ENCODE measurements at places on chromosomes 3 and 15.

- H3K4me1 ChIP-seq: peaks cover 17% of the 10 kb centered on the region
- H3K27me3 ChIP-seq: peaks cover 2% of the 10 kb centered on the region
- H3K4me3 ChIP-seq: no peak overlapping the region
- H3K27ac ChIP-seq: no peak overlapping the region
- no peaks in the 10 kb centered on the region for H3K36me3 ChIP-seq
These were observed 49.9 kb downstream of the LINGO1 start for GRCh38 chr15:77582763-77583162.

- H3K27me3 ChIP-seq: no peaks in the 10 kb centered on the region
- H3K36me3 ChIP-seq: peaks cover 3% of the 10 kb centered on the region
- no peaks in the 10 kb centered on the region for H3K4me1 ChIP-seq
These were observed 102.3 kb upstream of the GOLGA6L6 start for GRCh38 chr15:20643829-20644425.

GRCh38 chr3:129424185-129424841 lies 4.1 kb downstream of the EFCAB12 start:
- H3K27ac ChIP-seq: no peak overlapping the region
- H3K27me3 ChIP-seq: peaks cover 14% of the 10 kb centered on the region
- H3K36me3 ChIP-seq: no peaks in the 10 kb centered on the region
- peaks cover 12% of the 10 kb centered on the region for H3K4me1 ChIP-seq
- no peak for DNase-seq

GRCh38 chr3:98553753-98554152 lies 22.0 kb downstream of the GPR15 start:
- no peak for DNase-seq
- H3K27ac ChIP-seq: no peak overlapping the region
- H3K4me3 ChIP-seq: no peak overlapping the region
- no peaks in the 10 kb centered on the region for H3K4me1 ChIP-seq

- H3K27ac ChIP-seq: no peak overlapping the region
- H3K27me3 ChIP-seq: no peaks in the 10 kb centered on the region
- H3K36me3 ChIP-seq: no peaks in the 10 kb centered on the region
- no peak for DNase-seq
- peaks cover 10% of the 10 kb centered on the region for H3K4me1 ChIP-seq
These were observed 265.9 kb upstream of the CTDSPL start for GRCh38 chr3:37595784-37596180.

DNA sequence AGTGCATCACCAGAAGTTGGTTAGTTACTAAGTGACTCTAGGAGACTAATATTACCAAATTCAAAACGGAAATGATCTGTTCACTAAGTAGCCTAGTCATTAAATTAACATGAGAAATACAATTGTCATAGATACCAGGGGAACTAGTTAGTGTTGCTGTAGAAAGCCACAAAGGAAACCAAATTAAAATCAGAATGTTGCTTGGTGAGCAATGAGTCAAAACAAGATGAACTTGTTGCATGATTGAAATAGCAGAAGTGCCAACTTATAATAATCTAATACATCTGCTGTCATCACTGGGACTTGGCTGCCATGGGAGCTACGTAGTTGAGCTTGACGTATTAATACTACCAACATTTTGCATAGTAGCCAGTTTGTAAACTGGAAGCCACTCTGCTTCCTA lies 458.1 kb downstream of the DIPK2A start:
- no peak overlapping the region for H3K27ac ChIP-seq
- H3K27me3 ChIP-seq: no peaks in the 10 kb centered on the region
- peaks cover 16% of the 10 kb centered on the region for H3K4me1 ChIP-seq
- no peak for DNase-seq

DNA sequence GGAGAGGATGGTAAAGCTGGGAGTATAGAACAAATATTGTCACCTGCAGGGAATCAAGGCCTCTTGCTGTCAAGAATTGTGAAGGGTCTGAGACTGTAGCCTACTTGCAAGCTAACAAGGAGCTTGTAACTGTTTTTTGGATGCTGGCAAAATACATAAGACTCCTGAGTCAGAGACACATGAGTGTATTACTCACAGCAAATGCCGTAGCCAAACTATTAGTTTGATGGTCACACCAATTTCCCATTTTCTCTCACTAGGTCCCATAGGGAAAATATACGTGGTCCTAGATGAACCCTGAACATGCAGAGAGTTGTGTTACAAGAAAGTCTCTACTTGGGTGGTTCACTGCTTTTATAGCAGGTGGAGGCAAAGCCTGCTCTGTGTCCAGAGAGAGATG lies 44.7 kb upstream of the LIPC start:
- H3K27me3 ChIP-seq: no peaks in the 10 kb centered on the region
- H3K4me1 ChIP-seq: peaks cover 48% of the 10 kb centered on the region
- no peak overlapping the region for H3K4me3 ChIP-seq
- no peak for DNase-seq
- no peaks in the 10 kb centered on the region for H3K36me3 ChIP-seq

GRCh38 chr15:47415539-47415971 lies 301.8 kb upstream of the SEMA6D start:
- H3K4me3 ChIP-seq: no peak overlapping the region
- no peaks in the 10 kb centered on the region for H3K36me3 ChIP-seq
- H3K4me1 ChIP-seq: peaks cover 40% of the 10 kb centered on the region
- H3K27me3 ChIP-seq: no peaks in the 10 kb centered on the region
- DNase-seq: no peak

- H3K36me3 ChIP-seq: no peaks in the 10 kb centered on the region
- H3K27me3 ChIP-seq: no peaks in the 10 kb centered on the region
- peak overlapping the region; percentile 47 for H3K27ac ChIP-seq
These were observed 136.2 kb downstream of the MBNL1 start for GRCh38 chr3:152404976-152405375.

DNA sequence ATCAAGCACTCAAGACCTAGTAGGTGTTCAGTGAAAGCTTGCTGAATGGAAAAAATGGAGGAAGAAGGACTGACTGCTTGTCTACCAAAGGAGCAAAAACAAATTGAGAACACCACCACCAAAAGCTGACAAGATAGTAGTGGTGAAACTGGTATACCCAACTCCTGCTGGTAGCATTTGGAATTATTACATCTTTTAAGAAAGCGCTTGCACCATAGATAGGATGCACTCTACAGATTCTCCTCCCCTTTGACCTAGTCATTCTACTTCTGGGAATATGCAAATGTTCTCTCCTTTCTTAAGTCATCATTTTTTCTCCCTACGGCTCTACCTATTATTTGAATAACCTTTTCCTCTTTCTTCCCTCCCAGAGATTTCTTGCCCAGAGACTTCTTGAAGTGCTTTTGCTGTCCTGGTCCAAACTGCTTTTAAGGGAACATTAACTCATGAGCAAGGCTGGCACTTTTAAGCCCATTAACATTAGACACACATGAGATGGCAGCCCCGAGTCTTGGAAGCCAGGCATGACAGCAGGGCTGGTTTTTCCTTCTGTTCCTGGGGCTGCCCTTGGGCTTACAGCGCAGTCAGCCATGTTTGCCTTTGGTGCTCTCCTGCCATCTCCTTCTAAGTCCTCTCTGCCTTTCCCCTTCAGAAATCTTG lies 75.0 kb upstream of the TLE3 start:
- no peak overlapping the region for H3K27ac ChIP-seq
- H3K27me3 ChIP-seq: peaks cover 37% of the 10 kb centered on the region
- no peak overlapping the region for H3K4me3 ChIP-seq
- H3K4me1 ChIP-seq: peaks cover 27% of the 10 kb centered on the region
- no peak for DNase-seq

DNA sequence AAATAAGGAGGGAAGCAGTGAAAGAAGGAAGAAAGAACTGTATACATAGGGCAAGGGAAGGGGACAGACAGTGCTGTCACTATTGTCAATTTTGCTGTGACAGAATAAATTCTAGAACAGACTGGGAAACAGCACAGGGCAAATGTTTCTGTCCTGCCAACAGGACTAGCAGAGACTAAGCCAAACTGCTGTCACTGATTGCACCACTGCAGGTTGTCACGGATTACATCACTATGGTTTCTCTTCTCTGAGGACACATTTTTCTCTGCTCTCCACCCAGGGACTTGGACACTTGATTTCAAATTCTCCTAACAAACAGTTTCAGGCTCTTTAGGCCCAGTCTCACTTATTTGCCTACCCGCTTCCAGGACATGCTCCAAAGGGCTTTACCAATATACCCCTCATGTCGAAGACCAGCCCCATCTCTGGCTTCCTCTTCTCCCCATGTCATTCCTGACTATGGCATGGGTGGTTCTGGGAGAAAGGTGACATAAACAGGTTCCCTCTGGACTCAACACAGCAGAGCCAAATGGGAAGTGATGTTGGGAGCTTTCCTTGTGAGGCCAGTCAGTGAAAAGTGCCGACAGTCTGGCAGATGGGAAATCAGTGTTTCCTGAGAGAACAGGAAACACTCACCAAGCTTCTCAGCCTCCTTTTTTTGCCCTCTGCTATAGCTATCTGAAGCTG lies 70.2 kb upstream of the ST3GAL6 start:
- no peaks in the 10 kb centered on the region for H3K4me1 ChIP-seq
- no peaks in the 10 kb centered on the region for H3K36me3 ChIP-seq
- no peak for DNase-seq
- H3K4me3 ChIP-seq: no peak overlapping the region
- no peaks in the 10 kb centered on the region for H3K27me3 ChIP-seq

DNA sequence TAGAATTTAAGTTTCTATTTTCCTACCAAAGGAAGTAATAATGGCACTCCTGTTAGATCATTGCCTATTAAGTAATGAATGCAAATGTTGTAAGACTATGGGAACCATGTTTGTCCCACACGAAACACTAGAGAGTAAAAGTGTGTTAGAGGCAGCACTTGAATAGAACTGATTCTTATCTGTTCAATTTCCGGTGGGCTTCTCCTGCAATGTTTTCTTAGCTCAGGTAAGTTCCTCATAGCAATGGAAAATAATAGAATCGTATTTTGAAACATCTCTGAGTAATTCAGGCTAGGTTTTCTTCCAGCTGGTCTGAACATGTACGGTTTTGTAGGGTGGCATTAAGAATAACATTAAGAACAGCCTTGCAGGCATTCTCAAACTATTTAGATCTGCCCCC lies 145.3 kb upstream of the LIPC start:
- peaks cover 2% of the 10 kb centered on the region for H3K4me1 ChIP-seq
- no peak for DNase-seq
- no peaks in the 10 kb centered on the region for H3K27me3 ChIP-seq
- no peaks in the 10 kb centered on the region for H3K36me3 ChIP-seq
- H3K27ac ChIP-seq: no peak overlapping the region
- no peak overlapping the region for H3K4me3 ChIP-seq

DNA sequence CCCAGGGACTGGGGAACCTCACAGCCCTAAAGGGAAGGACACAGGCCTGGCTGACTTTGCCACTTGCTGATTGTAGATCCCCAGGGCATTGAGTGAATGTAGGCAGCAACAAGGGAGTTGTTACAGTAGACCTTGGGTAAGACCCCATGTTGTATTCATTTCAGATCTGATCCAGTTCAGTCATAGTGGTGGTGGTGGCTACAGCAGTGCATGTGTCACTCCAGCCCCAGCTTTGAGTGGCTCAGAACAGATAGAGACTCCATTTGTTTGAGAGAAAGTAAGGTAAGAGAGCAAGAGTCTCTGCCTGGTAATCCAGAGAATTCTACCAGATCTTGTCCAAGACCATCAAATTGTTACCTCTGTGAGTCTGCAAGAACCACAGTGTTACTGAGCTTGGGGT lies 278.7 kb upstream of the SATB1 start:
- H3K27ac ChIP-seq: no peak overlapping the region
- DNase-seq: no peak
- H3K36me3 ChIP-seq: peaks cover 4% of the 10 kb centered on the region

GRCh38 chr15:42919308-42919707 lies 1.3 kb downstream of the TTBK2 start:
- H3K4me1 ChIP-seq: peaks cover 23% of the 10 kb centered on the region
- no peaks in the 10 kb centered on the region for H3K36me3 ChIP-seq
- H3K4me3 ChIP-seq: peak overlapping the region; percentile 93
- DNase-seq: no peak
- no peaks in the 10 kb centered on the region for H3K27me3 ChIP-seq

DNA sequence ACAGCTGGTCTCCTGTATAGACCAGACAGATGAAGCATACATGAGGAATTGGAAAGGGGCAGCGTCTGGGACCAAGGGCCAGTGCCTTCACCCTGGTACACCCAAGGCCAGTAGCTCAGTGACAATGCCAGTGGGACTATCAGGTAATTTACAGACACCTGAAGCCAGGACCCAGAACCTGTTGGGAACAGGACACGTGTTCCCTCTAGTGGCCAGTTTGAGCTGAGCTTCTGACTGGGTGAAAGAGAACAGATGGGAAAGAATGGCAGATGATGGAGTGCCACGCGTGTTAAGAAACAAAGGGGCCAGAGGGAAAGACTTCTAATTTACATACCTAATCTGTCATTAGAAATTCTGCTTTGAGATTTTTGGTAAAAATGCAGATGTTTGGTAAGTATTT lies 5.1 kb upstream of the SLC25A38 start:
- H3K27ac ChIP-seq: no peak overlapping the region
- peaks cover 6% of the 10 kb centered on the region for H3K4me1 ChIP-seq
- H3K36me3 ChIP-seq: peaks cover under 1% of the 10 kb centered on the region
- DNase-seq: no peak
- H3K27me3 ChIP-seq: peaks cover 3% of the 10 kb centered on the region

DNA sequence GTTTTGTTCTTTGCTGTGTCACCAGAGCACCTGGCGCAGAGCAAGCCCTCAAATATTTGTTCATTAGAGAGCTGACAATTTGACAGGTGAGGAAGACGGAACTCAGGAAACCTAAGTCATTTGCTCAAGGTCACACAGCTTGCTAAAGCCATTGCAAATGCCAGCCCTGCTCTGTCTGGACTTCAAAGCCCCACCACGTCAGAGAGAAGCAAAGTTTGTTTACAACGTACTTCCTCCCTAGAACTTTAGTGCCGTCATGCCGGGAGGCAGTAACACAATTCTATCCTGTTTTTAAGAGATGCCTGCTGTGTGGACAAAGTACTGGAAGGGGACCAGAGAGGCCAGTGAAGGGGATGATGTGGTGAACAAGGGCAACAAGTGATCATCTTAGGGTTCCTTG lies 216.6 kb upstream of the PRICKLE2 start:
- peaks cover 24% of the 10 kb centered on the region for H3K27me3 ChIP-seq
- H3K4me1 ChIP-seq: peaks cover 68% of the 10 kb centered on the region
- H3K36me3 ChIP-seq: no peaks in the 10 kb centered on the region
- no peak for DNase-seq

- peaks cover 45% of the 10 kb centered on the region for H3K4me1 ChIP-seq
- DNase-seq: no peak
- H3K36me3 ChIP-seq: peaks cover 3% of the 10 kb centered on the region
These were observed 170.2 kb upstream of the IL12A start for GRCh38 chr3:159818399-159818798.

DNA sequence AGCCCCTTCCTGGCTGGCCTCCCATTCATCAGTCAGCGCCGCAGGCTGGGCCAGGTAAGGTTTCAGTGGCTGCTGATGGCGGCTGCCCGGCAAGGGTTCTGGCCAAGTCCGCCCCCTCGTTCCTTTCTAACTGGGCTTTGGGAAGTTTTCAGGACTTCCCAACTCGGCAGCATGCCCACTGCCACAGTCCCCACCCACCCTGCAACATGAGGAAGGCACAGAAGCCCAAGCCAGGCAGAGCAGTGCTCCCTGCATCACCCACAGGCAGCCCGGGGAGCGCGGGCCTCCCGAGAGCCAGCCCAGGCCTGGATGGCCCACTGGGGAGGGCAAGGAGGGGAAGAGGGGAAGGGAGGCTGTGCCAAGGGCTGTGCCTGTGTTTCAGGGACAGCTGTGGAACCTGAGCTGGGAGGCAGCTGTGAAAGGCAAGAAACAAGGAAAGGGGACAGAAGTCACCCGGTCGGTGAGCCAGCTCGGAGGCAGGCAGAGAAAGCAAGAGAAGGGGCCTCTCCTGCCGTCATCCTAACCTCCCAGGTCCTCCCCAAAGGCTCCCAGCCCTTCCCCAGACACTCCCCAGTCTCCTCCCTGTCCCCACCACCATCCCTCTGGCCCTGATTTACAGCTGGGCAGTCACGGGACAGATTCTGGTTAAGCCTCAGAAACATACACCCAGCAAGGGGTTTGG lies 73.9 kb downstream of the CPN2 start:
- peak; percentile 18 for DNase-seq
- H3K4me1 ChIP-seq: peaks cover 66% of the 10 kb centered on the region
- no peaks in the 10 kb centered on the region for H3K36me3 ChIP-seq
- H3K4me3 ChIP-seq: no peak overlapping the region
- H3K27ac ChIP-seq: peak overlapping the region; percentile 93
